GM12892 (cell line): ENCODE measurements at places on chromosomes 4 and X.

DNA sequence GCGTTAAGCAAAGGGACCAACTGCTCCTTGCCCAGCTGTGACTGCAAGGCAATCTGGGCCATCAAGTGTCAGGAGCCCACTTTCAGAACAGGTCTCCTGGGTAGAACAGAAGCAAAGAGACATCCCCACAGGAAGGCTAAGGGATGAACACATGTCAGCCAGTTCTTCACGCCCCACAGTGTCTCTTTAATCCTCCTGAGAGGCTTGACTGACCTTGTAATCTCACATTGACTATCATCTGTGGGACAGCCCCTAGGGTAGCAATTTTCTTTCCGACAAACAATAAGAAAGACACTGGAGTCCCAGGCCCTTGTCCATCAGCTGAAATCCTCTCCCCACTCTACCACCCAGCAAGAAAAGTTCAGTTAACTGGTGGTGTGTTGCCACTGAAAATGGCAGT, 1.0 kb downstream of the CHRDL1 start:
- no peak for DNase-seq

DNA sequence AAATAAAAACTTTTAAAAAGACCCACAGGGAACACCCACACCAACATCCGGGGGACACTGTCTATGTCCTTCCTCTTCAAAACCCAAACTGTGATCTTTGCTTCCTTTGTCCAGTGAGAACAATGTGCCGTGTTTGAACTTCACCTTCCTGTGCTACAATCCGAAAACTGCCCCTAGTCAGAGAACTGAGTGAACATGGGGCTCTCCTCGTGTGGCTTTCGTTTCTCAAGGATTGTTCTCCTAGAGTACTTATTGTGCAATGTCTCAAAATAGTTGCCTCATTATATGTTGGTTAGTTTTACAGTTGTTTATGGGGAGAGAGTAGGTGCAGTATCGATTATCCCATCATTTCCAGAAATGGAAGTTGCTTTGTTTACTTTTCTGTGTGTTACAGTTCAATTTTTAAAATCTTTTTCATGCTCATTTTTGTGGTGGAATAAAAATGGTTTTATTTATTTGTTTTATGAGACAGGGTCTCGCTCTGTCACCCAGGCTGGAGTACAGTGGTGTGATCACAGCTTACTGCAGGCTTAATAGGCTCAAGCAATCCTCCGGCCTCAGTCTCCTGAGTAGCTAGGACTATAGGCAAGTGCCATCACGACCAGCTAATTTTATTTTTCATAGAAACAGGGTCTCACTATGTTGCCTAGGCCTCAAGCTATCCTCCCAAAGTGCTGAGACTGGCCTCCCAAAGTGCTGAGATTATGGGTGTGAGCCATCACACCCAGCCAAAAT, 29.9 kb downstream of the RBMX start:
- DNase-seq = no peak

DNA sequence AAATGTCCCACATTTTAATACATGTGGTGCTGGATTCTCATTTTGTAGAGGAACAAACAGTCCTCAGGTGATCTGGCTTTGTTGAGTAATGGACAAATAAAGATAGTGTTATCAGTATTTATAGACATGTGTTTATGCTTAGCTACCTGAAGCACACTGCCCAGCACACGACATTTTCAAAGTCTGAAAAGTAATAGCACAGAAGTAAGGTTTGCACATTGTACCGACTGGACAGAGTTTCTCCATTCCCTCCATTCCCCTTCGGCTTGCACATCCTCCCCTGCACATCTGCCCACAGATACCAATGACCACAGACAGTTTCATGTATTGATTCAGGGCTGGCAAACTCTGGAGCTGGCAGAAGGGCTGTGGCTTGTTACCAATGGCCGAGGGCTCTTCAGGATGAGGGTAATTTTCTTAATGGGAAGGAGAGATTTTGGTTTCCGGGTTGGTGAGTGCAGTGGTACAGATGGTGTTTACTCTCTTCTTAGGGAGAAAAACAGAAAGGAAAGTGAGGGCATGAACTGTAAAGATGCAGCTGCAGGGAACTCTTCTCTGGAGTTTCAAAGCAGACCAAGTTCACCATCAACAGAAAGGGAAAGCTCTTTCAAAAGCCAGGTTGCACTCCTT, 2.3 kb downstream of the GRPR start:
- no peak for DNase-seq

DNA sequence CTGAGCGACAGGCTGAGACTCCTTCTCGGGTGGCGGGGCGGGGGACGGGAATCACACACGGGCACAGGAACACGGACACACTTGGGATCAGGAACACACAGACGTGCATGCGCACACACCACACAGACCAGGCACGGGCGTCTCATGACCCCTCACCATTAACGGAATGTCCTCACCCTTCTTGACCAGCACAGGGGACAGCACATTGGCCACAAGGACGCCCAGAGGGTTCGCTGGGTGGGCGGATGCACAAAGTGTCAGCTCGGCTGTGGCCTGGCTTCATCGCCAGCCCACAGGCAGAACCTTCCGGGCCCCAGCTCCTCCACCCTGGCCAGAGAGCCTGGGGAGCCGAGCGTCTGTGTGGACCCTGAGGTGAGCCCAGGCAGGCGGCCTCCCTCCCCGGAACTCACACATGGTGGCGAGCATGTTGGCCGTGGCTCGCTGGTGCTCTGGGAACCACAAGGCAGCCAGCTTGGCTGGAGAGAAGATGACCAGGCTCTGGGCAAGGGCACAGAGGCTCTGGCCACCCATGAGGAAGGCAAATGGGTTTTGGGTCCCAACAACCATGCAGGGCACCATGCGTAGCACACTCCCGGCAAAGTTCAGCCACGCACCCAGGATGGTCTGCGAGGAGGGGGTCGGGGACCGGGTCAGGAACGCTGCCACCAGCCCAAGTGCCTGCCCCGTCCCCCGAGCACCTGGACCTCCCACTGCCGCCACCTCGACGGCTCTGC, 3.1 kb downstream of the SLC49A3 start:
- no peak for DNase-seq

DNA sequence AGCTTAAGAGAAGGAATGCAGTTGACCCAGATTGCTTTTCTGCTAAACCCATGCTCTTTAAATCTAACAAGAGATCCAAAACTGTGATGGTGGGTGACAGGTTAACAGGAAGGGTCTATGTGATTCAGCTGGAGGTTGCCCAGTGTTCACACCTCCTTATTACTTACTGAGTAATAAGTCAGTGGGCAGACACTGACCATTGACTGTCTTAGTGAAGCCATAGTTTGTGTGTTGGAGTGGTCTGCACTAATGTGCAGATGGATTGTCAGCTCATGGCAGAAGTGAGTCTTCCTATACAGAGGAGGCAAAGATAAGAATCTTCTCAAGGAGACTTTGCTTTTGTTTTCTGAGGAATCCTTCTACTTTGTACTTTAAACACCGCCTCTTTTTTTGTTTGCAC, 15.2 kb upstream of the RUFY3 start:
- no peak for DNase-seq

DNA sequence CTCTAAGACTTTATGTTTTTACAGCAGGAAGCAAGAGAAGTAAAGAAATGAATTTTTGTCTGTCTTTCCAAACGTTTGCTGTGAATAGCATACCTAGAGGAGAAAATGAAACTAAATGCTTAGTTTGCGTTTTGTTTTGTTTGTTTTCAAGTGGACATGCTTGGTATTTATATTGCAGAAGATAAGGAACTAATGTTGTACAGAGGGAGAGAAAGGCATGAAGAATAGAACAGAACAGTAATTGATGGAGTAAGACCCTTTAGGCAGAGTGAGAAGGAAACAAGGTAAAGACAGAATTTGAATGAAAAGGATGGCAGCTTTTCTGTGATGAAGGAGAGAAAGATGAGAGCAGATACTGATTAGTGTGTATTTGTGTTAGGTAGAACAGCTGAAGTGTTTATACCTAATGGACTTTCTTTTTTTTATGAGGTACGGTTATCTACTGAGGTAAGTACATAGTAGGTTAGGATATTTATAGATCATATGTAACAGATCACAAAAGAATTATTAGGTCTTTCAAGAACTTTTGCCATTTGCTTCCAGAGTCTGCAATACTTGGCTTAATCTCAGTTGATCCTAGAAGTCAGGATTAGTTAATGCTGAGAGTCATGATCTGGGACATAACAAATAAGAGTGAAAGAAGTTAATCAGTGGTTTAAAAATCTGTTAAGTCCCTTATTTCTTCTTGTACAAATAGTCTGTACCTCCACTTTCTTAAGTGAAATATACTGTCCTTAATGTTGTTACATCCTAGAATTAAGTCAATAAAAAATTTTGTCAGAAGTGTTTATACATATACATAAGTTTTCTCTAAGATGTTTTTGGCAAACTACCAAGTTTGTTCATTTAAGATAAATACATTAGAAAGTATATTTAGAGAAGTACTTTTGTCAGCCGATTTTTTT, 36.8 kb downstream of the FABP2 start:
- DNase-seq = no peak

GRCh38 chr4:42329421-42329820, 67.9 kb upstream of the SHISA3 start:
- DNase-seq = no peak

GRCh38 chr4:14867847-14868246, 134.4 kb upstream of the CPEB2 start:
- DNase-seq = no peak

- no peak for DNase-seq
Observed at GRCh38 chr4:126678618-126679017, 954.1 kb upstream of the INTU start.

DNA sequence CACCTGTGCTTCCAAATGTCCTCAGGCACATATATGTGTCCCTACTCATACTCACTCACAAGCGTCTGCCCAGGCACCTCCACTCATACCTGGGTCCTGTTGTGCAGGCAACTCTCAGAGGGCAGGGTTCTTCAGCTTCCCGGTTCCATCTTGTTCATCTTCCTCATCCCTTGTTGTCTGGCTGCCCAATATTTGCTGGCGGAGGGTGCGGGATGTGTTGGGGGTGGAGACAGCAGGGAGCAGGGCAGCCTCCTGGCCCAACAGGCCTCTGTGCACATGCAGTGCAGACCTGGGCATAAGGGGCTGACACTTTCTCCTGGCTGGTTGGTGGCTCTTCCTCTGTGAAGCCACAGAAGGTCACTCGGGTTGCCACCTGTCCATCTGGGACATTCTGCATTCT, 32.1 kb downstream of the NBDY start:
- DNase-seq = no peak

DNA sequence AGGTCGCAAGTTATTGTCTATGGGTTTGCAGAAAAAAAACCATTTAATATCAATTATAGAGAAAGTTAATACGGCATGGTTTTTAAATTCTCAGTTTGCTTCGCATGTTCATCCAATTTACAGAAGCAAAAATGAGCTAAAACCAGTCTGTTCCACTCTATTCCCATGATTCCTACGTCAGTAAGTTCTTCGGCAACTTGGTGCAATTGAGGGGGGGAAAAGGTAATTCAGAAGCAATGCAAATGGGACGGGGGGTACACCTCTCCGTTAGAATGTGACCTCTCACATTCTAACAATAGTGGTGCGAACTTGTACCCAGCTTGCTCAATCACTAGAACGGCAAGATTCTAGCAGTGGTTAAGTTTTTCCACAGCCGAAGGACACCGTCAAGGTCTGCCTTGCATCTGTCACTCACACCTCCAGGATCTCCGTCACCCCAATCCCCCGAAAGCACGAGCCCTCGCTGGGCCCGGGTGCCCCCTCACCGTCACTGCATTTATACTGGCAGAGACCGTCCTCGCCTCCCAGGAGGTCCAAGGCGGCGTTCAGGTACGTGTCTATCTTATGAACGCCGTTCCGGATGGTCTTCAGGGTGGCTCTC, 653 bp downstream of the PLA2G12A start:
- no peak for DNase-seq

DNA sequence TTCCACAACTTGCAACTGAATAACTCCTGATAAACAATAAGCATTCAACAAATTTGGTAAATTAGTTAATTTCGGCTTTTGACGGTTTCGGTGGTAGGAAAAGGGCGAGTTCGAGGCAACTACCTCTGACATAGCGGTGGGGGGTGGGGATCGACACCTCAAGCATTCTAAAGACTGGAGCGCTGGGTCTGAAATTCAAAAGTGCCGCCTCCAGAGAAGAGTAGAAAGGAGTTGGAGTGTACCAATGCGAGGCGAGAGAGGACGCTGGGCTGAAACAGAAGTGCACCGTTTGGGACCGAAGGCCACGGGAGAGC, 725 bp downstream of the SMC1A start:
- DNase-seq = no peak

DNA sequence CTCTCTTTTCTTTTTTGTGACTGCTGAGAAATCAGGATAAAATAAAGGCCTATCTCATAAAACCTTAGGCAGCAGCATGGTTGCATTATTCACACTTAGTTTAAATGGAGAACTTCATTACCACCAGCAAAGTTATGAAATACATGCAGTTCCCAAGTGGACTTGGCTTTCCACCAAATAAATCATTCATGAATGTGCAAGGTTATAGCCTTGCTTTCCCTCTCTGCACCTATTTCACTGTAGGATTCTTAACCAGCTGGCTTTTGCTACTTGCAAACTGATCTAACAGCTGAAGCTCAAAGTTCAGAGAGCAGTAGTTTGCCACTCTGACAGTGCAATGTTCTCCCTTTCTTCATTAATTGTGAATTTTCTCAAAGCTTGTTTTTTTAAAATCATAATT, 140.1 kb upstream of the SMIM31 start:
- DNase-seq = no peak

GRCh38 chr4:111066887-111067286, 444.0 kb upstream of the PITX2 start:
- no peak for DNase-seq

- DNase-seq = no peak
Observed at GRCh38 chr4:132565542-132565941, 583.6 kb upstream of the PCDH10 start.

- DNase-seq = no peak
Observed at GRCh38 chr4:119189638-119190037, 22.9 kb upstream of the USP53 start.

- DNase-seq = no peak
Observed at GRCh38 chrX:57134702-57135101, 2.5 kb downstream of the SPIN2A start.

GRCh38 chr4:26529479-26529878, 39.2 kb upstream of the CCKAR start:
- DNase-seq = no peak

DNA sequence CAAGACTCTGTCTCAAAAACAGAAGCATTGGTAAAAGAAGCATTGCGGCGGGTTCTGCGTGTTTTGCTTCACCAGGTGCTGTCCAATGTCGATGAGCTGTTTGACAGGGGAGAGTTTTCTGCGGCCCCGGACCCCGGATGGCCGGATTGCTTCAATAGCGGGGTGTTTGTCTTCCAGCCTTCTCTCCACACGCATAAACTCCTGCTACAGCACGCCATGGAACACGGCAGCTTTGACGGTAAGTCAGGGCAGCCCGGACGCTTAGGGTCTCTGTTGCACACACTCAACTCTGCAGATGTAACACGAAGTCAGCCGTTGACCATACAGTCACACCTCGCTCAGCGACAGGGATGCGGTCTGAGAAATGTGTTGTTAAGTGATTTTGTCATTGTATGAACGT, 26.2 kb downstream of the GYG2 start:
- DNase-seq = no peak

GRCh38 chr4:105057370-105058105, 89.1 kb upstream of the TET2 start:
- no peak for DNase-seq
